ENCODE measurements at places on chromosomes 2 and 18.

GRCh38 chr2:158034198-158034866 lies 67.3 kb upstream of the UPP2 start:
- no peak for DNase-seq

GRCh38 chr2:193463011-193463410 lies 1268.3 kb upstream of the TMEFF2 start:
- no peak for DNase-seq

DNA sequence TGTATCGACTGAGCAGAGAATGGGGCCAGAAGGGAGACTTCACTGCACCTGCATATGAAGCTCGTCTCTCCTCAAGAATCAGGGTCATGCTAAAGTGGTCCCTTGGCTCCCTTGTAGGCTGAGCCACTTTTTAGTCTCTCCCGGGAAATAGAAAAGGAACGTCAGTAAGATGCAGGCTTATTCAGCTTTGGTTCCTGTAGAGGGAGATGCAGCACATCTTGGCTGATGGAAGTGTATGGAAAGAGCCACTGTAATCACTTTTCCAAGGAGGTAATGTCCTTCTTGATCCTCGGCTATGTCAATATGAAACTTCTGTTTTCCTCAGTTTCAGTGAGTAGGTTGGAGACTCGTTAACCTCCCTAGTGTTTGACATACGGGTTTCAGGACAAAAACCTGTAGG lies 235.2 kb downstream of the GCA start:
- DNase-seq = no peak

DNA sequence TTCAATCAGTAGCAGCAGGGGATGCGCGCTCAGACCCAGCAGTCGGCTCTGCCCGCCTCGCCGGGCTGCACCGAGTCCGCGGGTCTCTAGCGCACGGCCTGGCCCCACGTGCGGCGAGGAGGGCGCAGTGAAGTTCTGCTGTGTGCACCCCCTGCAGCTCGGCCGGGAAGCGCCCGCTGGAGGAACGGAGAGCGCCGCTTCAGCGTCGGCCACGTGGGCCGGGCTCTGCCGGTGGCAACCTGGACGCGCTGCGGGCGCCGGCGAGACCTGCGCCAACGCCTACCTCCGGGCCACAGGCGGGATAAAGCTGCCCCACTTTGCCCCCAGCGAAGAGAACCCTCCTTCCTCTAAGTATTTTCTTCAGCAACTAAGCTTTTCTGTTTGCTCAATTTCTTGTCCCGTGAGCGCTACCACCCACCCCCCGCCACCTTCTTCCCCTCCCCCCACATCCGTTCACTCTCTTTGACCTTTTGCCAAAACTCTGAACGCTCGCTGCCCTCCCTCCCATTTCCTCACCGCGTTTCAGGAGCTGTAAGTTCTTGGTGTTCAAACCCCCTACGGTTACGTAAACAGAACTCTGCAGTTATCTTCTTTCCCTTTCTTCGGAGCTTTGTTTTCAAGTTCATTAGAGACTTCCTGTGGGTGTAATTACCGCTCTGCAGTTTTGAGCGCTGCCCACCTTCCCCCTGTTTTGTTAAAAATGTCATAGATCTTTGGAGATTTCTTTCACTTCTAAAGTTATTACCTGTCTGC lies 42.6 kb upstream of the EDAR start:
- no peak for DNase-seq

DNA sequence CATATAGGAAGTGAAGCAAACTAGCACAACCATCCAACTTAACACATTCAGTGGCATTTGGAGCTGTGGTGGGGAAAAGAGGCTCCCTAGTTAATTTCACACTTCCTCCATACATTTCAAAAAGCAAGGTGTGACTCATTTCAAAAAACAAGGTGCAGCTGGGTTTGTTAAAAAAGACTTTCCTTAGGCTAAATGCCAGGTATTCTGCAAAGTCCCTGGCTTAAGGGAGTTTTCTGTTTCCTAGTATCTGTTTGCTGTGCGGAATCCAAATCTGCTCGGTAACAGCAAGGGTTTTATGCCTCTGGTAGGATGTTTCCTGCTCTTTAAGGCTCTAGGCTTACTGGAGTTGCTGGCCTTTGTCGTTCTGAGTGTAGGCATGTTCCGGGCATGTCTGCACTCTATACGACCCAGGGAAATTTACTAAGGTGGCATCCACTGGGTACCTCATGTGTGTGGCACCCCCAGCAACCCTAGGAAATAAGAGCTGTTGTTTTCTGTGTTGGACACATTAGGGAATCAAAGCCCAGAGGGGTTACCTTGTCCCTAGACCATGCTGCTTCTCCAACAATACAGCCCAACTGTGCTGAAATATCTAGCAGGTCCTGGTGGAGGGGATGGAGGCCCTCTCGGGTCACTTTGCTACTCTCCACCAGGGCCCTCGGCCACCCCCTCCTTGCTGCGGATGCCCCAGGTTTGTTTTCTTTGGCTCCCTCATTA lies 634 bp upstream of the MSGN1 start:
- DNase-seq = no peak

GRCh38 chr2:45394216-45394615 lies 216.9 kb downstream of the SRBD1 start:
- DNase-seq = no peak

DNA sequence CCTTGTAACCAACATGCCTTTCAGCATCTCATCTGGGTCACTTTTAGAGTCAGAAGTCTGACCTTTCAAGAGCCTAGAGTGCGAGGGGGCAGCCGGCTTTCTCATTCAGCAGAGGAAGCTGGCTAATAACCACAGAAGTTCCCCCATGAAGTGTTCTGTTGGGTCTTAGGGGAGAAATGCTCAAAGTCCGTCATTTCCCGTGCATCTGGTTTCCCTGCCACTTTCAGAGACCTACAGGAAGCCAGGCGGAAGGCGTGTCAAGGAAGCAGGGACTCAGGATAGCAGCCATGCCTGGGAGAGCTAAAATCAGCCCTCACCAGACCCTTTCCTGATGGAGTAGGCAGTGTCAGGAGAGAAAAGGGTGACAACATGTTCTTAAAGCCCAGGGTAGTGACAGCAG lies 301.8 kb upstream of the ID2 start:
- no peak for DNase-seq

DNA sequence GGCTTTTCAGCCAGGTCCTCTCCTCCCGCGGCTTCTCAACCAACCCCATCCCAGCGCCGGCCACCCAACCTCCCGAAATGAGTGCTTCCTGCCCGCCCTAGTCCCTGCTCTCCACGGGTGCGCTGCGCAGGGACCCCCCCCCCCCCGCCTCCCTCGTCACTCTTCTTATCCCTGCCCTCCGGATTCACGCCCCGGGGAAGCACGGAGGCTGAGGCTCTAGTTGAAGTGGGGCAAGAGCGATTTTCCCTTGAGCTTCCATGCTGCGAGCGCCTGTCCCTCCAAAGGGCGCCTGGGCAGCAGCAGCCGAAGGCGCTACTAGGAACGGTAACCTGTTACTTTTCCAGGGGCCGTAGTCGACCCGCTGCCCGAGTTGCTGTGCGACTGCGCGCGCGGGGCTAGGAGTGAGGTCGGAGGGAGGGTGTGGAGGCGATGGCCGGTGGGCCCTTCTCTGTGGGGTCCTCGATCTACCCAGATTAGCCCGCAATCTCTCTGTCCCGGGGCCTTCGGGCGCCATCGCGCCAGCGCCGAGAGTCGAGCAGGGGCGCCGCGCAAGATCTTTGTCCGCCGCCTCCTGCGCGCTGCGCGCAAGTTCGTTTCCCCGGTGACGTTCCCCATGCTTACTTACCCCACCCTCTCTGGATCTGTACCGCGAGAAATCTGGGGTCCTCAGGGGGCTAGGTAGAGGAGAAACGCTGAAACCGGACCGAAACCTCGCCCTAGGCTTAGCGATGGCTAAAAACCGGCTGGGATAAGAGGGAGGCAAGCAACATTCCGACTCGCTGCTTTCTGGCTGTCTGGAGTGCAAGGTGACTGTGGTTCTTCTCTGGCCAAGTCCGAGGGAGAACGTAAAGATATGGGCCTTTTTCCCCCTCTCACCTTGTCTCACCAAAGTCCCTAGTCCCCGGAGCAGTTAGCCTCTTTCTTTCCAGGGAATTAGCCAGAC lies 677 bp downstream of the GAD1 start:
- DNase-seq = peak; percentile 32

GRCh38 chr2:186308347-186308746 lies 177.7 kb upstream of the ZC3H15 start:
- DNase-seq = peak; percentile 11

GRCh38 chr2:12770300-12770968 lies 53.7 kb downstream of the TRIB2 start:
- no peak for DNase-seq

- DNase-seq = no peak
Measured at GRCh38 chr2:158953454-158953853, 15.0 kb upstream of the TANC1 start.

DNA sequence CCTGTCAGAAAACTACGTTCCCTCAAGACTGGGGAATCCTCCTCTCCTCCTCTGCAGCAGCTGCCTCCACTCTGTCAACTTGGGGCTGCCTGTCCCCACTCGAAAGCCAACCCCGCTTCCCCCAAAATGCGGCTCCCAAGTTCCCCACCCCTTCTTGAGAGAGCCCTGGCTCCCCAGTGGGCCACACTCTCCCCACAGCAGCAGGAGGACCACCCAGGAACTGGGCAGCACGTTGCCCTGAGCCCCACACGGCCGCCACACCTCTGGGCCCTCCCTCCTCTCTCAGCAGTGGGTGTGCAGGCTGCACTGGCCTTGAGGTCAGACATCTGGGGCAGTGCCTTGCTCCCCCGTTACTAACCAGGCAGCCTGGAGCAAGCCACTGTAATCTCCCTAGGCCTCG lies 9.6 kb upstream of the TEX51 start:
- no peak for DNase-seq

- DNase-seq = no peak
Measured at GRCh38 chr2:128710729-128711128, 392.1 kb upstream of the HS6ST1 start.

DNA sequence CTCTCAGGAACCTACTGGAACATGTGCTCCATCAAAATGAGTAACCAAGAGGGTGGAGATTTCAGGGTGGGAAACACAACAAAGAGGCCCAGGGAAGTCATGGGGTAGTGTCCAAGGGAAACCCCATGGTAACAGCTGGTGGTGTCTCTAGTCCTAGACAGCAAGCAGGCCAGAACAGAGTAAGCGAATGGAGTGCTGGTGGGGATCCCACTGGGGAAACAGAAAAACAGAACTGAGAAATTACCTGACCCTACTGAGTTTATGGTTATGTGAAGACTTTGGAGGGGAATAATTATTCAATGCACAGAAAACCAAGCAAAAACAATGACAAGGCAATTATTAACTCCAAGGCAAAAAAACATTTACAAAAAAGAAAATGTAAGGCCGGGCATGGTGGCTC lies 16.9 kb downstream of the ERCC3 start:
- DNase-seq = no peak

DNA sequence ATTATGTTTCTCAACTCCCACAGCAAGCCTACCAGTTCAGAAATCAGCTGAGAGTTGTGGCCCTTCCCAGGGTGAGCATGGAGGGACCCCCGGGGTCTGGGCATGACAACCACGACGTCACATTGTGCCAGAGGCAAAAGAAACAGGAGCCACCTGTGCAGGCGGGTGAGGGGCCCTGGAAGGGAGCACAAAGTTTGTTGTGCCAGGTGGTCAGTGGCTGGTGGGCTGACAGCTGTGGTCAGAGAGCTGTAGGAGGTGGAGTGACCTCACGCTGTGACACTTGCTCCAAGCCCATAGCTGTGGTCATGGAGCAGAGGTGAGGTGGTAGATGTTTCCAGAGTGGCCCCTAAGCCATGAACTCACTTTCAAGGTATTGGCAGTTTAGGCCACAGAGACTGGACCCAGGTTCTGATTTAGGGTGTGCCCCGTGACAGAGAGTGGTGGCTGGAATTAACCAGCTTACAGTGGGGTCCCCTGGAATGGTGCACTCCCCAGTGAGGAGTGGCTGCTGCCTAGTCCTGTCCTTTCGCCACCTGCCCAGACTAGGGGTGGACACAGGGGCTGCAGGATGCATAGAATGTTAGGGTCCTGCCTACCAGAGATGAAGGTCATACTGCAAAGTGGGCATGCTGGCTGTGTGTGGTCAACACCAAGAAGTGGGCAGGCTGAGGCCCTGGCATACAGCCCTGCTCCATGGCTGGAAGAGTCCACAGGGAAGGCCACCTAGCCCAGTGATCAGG lies 136.4 kb downstream of the GLI2 start:
- no peak for DNase-seq

- DNase-seq = no peak
Measured at GRCh38 chr2:168697668-168698121, 104.7 kb upstream of the NOSTRIN start.

DNA sequence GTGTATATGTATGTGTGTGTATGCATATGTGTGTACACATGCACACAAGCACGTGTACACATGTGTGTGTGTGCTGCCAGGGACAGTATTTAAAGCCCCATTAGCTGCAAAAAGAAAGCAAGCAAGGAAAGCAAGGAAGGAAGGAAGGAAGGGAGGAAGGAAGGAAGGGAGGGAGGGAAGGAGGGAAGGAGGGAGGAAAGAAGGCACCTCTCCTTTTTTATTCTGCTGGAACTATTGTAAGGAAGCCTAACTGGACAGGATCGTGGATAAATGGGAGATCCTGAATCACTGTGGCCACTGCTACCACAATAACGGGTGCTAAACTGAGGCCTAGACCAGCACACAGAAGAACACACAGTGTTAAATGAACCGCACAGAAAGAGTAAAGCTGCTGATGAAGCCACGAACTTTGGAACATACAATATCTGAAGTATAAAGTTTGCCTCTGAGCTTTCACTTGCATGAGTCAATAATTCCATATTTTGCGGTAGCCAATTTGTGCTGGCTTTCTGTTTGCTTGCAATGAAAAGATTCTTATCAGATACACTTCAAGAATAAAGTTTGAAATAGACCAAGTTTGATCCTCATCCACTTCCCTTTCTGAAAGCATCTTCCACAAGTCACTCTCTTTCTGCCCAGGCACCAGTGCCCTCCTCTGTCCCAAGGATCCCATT lies 15.5 kb downstream of the CACNB4 start:
- DNase-seq = no peak

- DNase-seq = no peak
Measured at GRCh38 chr2:218694405-218695145, 16.1 kb upstream of the TTLL4 start.

GRCh38 chr2:157312866-157313486 lies 12.6 kb downstream of the ERMN start:
- no peak for DNase-seq

DNA sequence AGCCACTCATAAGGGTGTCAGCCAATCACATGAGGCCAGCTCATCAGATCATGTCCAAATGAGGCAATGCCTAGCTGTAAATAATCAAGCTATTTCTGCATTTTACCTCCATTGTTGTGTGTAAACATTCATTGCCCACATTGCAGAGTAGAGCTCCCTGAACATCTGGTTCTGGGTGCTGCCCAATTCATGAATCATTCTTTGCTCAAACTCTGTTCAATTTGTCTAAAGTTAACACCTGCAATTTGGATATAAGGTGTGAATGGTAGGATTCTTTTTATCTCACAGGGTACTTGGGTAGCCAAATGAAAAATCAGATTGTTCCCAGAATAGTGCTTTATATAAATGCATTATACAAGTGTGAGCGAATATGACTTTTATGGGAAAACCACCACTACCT lies 345.5 kb upstream of the NT5C1B start:
- DNase-seq = no peak

GRCh38 chr2:120053891-120054290 lies 41.0 kb downstream of the EPB41L5 start:
- DNase-seq = no peak
